Heart left ventricle (tissue), 16 donors: ENCODE measurements at places on chromosomes 12 and 14. TPM values are rescaled to one million over a fixed set of nuclear protein-coding genes. Genes with fewer than 3 reads are reported as not detected.
A peak's percentile ranks its signal among the peaks of the same experiment; 100 is the strongest.

DNA sequence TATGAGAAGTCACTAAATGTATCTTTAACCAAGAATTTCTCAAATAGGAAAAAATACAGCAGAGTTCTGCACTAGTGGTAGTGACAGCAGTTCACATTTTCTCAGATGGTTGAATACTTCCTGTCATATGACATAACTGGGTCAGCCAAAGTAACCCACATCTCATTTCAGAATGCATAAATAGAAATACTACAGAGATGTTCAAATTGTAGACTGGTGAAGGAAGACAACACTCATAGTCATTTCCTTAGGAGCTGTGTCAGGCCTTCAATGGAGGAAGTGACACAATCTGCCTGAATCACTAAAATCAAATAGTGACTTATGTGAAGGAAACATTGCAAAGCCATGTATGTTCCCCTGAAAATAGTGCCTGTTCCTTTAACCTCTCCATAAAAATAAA lies 32.4 kb downstream of the FERMT2 start:
- DNase-seq: no peak

- DNase-seq: no peak
Observed at GRCh38 chr12:96083020-96083719, 47.8 kb upstream of the LTA4H start.

DNA sequence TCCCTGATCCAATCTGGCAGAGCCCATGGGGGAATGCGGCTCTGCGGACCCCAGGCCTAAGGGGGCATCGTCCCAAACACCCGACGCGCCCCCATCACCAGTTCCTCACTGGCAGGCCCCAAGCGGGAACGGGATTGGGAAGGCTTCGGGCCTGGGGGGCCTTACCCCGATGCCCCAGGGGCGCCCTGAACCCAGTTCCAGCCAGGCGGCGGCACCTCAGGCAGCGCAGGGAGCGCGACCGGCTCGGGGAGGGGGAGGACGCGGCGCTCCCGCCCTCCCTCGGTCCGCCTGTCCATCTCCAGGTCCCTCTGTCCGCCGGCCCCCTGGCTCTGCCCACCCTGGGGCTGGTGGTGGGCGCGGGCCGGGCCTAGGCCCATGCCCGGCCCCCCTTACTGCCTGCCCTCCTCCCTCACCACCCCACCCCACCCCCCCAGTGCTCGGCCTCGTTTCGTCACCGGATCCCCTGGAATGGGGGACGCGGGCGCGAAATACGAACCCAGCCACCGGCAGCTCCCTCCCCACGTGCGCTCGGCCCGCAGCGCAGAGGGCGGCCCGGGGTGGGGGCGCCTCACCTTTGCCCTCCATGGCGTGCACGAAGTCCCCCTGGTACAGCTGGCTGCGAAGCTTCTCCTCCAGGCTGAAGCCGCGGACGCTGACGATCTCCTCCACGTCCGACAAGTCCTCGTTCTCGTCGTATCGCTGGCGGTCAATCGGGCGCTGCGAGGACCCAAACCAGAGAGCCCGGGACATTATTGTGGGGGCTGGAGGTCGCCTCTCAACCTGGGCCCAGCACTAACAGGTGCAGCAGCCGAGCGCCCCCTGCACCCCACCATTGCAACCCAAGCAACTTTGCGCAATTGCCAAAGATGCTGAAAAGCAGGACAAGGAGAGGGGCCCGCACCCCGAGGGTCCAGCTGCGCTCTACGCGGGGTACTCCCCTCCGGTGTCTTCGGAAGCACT lies 2.3 kb downstream of the KDM2B start:
- DNase-seq: no peak

DNA sequence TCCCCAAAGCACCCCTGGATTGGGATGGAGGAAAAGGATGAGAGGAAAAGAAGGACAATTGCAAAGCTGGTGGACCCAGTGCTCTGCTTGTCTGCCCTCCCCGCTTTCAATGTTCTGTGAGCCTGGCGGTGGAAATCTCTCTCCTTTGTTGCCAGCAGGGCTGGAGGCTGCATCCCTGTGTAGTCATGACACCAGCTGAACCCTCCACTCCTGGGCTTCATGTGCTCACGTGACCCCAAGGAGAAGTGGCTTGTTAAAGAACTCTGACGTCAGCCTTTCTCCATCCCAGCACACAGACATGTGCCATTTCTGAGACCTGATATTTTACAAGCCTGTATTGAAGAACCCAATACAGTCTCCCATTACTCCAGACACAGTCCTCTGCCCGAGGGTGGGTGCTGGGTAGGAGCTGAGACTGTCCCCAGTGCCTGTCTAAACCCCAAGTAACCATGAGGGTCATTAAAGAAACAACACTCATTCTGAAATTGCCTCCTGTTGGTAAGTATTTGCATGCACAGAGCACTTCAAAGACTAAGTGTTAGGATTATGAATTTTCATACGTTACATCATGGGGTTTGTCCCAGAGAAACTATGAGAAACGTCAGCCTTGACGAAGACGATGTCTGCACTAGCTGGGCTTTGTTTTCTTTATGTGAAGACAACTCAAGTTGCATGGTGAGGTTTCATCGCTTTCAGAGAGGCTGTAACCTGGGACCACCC lies 21.7 kb downstream of the GALNT16 start:
- peak; percentile 73 for DNase-seq

DNA sequence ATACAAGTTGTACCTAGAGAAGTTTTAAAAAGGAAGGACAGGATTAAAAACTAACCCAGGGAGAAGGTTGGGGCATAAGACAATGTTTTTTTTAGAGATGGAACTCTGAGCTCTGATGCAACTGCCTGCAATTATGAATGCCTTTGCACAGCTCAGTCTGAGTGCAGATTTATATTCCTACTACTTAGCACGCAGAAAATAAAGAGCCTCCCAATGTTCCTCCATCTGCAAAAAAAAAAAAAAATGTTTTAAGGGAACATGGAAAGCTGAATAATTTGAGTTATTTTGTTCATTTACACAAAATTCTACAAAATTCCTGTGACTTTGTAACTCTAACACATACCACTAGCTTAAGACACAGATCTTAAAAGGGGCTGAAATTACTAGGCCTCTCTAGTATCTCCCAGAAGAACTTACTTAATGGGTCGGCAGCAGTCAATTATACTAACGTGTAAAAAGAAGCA lies 15.7 kb downstream of the CLIP1 start:
- DNase-seq: no peak

DNA sequence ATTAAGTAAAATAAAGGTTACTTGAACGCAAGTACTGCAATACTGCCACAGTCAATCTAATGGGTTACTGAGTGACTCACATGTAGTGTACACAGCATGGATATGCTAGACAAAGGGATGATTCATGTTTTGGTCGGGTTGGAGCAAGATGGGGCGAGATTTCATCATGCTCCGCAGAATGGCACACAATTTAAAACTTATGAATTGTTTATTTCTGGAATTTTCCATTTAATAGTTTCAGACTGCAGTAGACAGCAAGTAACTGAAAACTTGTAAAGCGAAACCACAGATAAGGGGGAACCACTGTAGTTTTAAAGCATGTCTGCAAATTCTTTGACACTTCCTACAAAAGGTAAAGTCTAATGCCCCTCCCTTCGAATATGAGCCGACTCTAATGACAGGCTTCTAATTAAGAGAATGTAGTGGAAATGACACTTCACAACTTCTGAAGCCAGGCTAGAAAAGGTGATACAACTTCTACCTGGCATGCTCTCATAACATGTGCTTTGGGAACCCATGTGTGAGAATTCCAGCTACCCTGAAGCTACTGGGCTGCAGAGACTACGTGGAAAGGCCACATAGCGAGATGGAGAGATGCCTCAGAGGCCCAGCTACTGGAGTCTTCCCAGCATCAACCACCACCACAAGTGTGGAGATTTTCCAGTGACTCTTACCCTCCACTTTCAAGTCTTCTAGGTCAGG lies 13.9 kb upstream of the TCP11L2 start:
- DNase-seq: no peak

DNA sequence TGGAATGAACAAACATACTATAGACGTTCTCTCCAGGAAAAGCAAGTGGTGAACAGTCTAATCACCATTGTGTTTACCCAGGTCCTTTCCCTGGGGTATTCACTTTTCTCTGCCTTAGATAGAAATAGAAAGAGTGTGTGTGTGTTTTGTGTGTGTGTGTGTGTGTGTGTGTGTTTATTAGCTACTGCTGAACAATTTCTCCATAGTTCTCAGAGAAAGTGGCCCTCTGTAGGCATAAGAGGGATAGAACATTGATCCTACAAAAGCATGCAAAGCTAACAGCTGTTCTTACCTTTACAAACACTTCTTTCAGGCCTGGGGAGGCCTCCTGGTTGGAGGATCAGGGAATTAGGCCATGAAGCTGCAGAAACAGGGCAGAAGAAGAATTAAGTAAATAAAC lies 665.7 kb upstream of the TBX3 start:
- DNase-seq: no peak

Gene HOXC5
- not detected for polyA plus RNA-seq

Gene TUBA1C
- polyA plus RNA-seq: 554 TPM

Gene PROX2
- not detected for polyA plus RNA-seq

Gene TMCC3
- 0.69 TPM for polyA plus RNA-seq
